Placental epithelial cell (primary cell): ENCODE measurements at places on chromosomes 1 and 21. TPM values are rescaled to one million over a fixed set of nuclear protein-coding genes. Genes with fewer than 3 reads are reported as not detected.

FABP3 gene
- total RNA-seq, result 1.5 and 1.6 TPM in 2 replicates

PLA2G2C gene
- total RNA-seq, result not detected in 2 replicates

PGLYRP4 gene
- total RNA-seq, result not detected in 2 replicates

DCST2 gene
- 0.43 and 2.4 TPM in 2 replicates for total RNA-seq

TTC3 gene
- 163 and 275 TPM in 2 replicates for total RNA-seq

AMY1B gene
- not detected in 2 replicates for total RNA-seq

ZNF593OS gene
- under 0.01 TPM in 1 of 2 replicates, not detected in the other for total RNA-seq

ATXN7L2 gene
- total RNA-seq, result 2.8 and 5.5 TPM in 2 replicates

EEIG2 gene
- total RNA-seq, result 1.6 and 3.1 TPM in 2 replicates

NBPF4 gene
- not detected in 2 replicates for total RNA-seq

PTPN22 gene
- not detected in 2 replicates for total RNA-seq

SF3B4 gene
- total RNA-seq, result 13.3 and 19.6 TPM in 2 replicates

CTH gene
- 3.1 and 7.2 TPM in 2 replicates for total RNA-seq

RBP7 gene
- 4.6 and 5.5 TPM in 2 replicates for total RNA-seq

PTGS2 gene
- total RNA-seq, result 12.2 and 47.6 TPM in 2 replicates

HES2 gene
- 4.3 and 9.0 TPM in 2 replicates for total RNA-seq

LCE1C gene
- not detected in 2 replicates for total RNA-seq

SPRR5 gene
- total RNA-seq, result not detected in 2 replicates

PCSK9 gene
- total RNA-seq, result under 0.01 and 3.5 TPM in 2 replicates

NOTCH2 gene
- total RNA-seq, result 103 and 110 TPM in 2 replicates

PRAMEF7 gene
- total RNA-seq, result not detected in 2 replicates

TINAGL1 gene
- total RNA-seq, result 13.3 and 119 TPM in 2 replicates

VASH2 gene
- total RNA-seq, result 0.22 and 1.6 TPM in 2 replicates

BEND5 gene
- total RNA-seq, result not detected in 2 replicates

C4BPB gene
- total RNA-seq, result 0.79 and 40.1 TPM in 2 replicates

SPRTN gene
- total RNA-seq, result 18.3 and 22.8 TPM in 2 replicates

POGK gene
- 32.6 and 44.9 TPM in 2 replicates for total RNA-seq

GBP7 gene
- not detected in 2 replicates for total RNA-seq

SLC2A5 gene
- 0.87 and 2.4 TPM in 2 replicates for total RNA-seq

RGL1 gene
- 1.2 and 4.3 TPM in 2 replicates for total RNA-seq

CCDC27 gene
- not detected in 2 replicates for total RNA-seq

ADGRL4 gene
- under 0.01 TPM in 1 of 2 replicates, not detected in the other for total RNA-seq

FMO5 gene
- total RNA-seq, result 0.98 and 2.4 TPM in 2 replicates

FAM151A gene
- not detected in 2 replicates for total RNA-seq

CFHR1 gene
- not detected in 2 replicates for total RNA-seq

CLCA1 gene
- not detected in 2 replicates for total RNA-seq

TFAP2E gene
- total RNA-seq, result 0.76 and 1.2 TPM in 2 replicates

LRRC7 gene
- not detected in 2 replicates for total RNA-seq

SIKE1 gene
- 48.3 and 56.8 TPM in 2 replicates for total RNA-seq

SLC5A9 gene
- total RNA-seq, result not detected in 2 replicates

LCE1B gene
- not detected in 2 replicates for total RNA-seq

DLGAP3 gene
- total RNA-seq, result under 0.01 TPM in 2 replicates

SPRR1B gene
- total RNA-seq, result not detected in 2 replicates

FAM177B gene
- total RNA-seq, result not detected in 2 replicates

ELF3 gene
- 6.3 and 6.7 TPM in 2 replicates for total RNA-seq

GBP6 gene
- 0.11 TPM in 1 of 2 replicates, not detected in the other for total RNA-seq

ZNF678 gene
- total RNA-seq, result 10.2 and 11.1 TPM in 2 replicates

ITLN2 gene
- not detected in 2 replicates for total RNA-seq

GJA8 gene
- total RNA-seq, result not detected in 2 replicates

EPHA10 gene
- under 0.01 TPM in 1 of 2 replicates, not detected in the other for total RNA-seq

SPRR2A gene
- not detected in 2 replicates for total RNA-seq

CA14 gene
- under 0.01 TPM in 1 of 2 replicates, not detected in the other for total RNA-seq

TNFRSF4 gene
- not detected in 2 replicates for total RNA-seq

PSMA5 gene
- 24.3 and 39.0 TPM in 2 replicates for total RNA-seq

TSPAN1 gene
- total RNA-seq, result 2.0 and 8.6 TPM in 2 replicates

YTHDF2 gene
- 44.8 and 64.5 TPM in 2 replicates for total RNA-seq

MYOG gene
- total RNA-seq, result not detected in 2 replicates

OR2L8 gene
- total RNA-seq, result 0.39 TPM in 1 of 2 replicates, not detected in the other
